Activated CD4-positive, alpha-beta T cell treated with anti-CD3 and anti-CD28 coated beads for 24 hours (primary cell): ENCODE measurements at places on chromosomes 5 and 9.

DNA sequence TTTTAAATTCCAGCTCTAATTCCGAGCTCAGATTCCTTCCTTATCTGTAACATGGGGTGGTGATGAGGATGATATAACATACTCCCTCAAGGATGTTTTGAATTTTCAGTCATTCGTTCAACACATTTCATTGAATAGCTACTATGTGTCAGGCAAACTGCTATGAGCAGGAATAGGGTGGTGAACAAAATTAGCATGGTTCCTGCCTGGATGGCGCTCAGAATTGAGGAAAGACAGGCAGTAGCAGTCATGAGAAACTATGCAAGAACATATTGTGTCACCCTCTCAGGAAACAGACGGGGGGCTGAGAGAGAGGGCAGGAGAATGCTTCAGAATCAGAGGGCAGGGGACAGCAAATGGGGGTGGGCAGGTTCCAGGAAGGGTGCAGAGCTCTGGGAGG, 265.2 kb downstream of the NSG2 start:
- DNase-seq = no peak

DNA sequence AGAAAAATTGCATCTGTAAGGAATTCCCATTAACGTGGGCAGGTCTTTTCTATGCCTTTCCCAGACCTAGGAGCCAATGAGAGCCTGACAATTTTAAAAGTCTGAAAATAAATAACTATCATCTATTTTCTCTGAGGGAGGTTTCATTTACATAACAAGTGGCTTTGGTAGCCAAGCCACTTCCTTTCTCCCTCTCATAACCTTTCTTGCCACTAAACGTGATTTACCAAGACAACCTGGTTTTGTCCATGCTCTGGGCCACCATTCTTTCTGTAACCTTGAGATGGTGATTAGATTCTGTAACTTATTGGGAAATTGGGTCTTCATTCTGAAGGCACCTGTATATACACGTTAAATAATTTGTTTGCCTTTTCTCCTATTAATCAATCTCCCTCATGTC, 1046.9 kb downstream of the CDH12 start:
- DNase-seq = no peak

GRCh38 chr9:132982458-132982857, 4.0 kb downstream of the GFI1B start:
- no peak for DNase-seq

- no peak for DNase-seq
Measured at GRCh38 chr5:122262103-122262502, 49.9 kb upstream of the SNCAIP start.

DNA sequence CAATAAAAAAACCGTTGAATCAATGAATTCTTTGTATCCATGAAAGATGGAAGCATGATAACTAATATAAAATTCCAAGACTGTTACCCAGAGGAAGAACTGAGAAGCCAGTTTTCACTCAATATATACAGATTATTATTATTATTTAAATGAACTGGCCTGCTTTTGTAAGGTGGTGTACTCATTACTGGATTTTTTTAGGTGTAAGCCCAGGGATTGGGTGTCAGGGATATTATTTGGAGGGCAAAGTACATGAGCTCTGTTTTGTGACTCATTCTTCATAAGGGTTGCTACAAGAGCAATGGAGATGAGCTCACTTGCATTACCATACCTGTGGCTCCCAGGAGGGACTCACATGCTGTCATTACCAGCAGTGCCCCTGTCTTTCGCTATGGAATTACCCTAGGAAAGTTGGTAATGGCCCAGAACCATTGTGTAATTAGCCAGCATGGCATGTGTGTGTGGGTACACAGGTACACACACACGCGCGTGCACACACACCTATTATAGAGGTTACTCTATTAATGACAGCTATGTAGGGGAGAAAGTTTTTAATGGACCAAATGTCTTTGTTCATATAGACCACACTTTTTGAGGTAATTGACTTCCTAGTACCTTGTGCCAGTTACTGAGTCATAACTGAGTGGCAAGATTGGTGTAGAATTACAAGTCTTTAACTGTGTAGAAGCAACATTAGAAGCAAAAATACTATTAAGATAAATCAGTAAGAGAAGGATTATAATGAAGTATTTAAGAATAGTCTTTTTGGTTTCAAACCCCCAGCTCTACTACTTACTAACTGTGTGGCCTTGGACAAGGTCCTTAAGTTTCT, 143.4 kb downstream of the GDNF start:
- no peak for DNase-seq

DNA sequence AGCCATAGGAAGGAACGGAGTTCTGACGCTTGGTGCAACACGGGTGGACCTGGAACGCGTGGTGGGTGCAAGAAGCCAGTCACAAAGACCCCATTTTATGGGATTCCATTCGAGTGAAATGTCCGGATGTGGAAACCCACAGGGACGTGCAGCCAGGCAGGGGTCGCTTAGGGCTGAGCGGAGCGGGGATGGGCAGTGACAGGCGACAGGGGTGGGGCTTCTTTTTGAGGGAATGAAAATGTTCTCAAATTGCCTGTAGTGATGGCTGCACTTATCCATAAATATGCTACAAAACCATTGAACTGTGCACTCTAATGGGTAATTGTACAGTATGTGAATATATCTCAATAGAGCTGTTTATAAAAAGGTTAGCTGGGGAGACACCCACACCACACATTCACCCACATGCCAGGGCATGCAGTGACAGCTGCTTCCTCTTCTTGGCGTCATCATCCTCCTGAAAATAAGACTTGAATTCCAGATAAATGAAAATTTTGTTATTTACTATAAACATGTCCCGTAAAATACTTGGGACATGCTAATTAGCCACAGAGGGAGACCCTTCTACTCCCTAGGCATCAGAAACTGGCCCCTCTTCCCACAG, 71.3 kb upstream of the OLFM1 start:
- DNase-seq = no peak
